ENCODE measurements at places on chromosomes 1 and 21.

GRCh38 chr1:171881442-171881841 lies 40.1 kb downstream of the DNM3 start:
- no peak for DNase-seq

DNA sequence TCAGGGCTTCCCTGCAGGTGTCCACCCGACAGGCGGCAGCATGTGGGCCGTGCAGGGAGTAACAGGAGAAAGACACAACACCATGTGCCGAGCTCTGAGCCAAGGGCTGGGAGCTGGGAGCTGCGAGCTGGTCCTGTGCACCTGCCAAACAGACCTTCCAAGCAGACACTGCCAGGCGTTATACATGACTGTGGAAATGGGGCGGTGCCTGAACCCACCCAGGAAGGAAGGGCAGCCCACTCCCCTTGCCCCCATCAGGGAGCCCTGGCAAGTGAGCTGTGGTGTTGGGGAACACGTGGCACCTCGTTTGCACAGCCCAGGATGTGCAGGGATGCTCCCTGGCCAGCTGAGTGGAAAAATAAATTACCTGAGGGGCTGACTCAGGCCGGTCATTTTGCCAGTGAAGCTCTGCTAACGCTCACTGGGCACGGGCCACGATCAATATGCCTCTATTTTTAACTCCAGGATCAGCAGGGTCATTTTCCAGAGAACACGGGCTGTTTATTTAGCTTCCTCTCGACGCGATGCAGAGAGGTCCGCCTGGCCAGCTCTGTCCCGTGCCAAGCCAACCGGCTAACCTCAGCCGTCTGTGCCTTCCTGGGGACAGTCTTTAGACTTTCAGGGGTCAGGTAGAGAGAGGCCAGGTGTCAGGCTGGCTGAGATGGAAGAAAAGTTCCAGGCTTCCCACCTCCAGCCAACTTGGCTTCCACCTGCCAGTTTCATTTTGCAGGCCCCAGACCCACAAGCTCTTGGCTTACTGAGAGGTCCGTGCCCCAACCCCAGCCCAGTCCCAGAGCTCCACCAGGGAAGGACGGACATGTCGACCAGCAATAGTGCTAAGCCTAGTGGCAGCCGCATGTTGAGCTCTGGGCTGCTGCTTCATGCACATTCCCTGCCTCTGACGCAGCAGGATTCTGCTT lies 196.7 kb upstream of the VAMP3 start:
- DNase-seq, result no peak

GRCh38 chr21:44074315-44074958 lies 32.8 kb upstream of the PWP2 start:
- no peak for DNase-seq

DNA sequence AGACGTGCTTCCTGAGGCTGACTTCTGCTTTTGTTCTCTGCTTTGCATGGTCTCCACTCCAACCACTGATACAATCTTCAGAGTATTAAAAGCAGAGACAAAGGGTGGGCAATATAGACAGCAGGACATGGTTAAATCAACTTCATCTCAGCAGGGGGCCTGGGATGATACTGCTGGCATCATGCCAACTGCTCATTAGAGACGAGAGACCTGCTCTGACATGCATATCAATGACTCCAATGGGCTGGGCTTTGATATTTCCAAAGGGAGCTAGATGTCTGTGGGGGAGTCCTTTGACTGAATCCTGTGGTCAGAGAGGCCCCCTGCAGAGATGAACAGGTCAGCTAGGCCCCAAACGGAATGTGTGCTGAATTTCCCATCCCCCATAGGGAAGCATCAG lies 106.6 kb downstream of the ACTL8 start:
- no peak for DNase-seq

- DNase-seq, result no peak
Measured at GRCh38 chr21:40678681-40679284, 168.2 kb downstream of the DSCAM start.

GRCh38 chr1:40784141-40784770 lies 669 bp downstream of the KCNQ4 start:
- no peak for DNase-seq

DNA sequence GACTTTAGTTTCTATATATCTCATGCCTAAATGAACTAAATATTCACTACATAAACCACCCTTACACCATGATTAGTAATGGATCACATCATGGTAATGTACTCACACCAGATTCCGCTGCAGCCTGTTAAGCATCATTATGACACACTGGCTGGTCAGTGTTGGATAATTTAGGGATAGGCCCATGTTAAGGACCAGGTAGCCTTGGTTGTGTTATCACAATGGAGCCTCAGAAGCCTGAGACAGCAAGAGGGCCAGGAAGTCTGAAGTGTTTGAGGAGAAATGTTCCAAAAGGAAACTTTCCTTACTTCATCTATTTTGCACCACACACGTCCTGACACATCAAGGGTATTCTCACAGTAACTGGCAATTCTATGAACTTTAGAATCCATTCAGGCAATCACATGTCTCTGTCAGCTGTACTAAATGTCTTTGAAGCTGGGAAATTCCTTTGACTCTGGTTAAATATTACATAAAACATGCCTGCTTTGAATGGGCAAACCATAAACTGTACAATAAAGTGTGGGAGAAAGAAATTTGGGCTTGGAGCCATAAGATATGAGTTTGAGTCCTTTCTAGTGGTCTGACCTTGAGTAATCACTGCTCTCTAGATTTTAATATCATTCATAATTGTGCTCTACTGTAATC lies 105.3 kb upstream of the DPT start:
- no peak for DNase-seq

DNA sequence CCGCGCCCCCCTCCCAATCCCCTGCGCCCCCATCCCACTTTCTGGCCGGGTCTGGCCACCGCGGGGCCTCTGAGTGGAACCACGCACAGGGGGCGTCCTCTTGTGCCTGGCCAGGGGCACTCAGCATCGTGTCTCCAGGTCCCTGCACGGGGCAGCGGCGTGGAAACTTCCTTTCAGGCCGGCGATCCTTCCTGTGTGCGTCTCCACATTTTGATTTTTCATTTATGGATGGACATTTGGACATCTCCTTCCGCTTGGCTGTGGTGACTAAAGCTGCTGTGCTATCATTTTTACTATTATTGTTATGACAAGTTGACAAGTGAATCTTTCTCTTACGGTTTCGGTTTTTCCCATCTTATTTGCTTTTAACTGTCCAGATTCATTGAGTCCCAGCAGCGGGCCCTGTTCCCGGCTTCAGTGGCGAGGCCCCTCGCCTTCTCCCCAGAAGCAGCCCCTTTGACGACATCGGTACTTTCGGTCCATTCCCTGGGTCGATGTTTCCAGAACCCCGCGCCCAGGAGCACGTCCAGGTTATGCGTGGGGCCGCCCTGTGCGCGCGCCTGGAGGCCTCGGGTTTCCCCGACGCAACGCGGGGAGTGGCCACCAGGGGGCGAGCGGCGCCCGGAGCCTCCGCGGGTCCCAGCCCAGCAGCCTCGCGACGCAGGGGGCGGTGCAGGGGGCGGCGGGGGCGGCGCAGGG lies 12.4 kb upstream of the SLC19A1 start:
- DNase-seq, result peak; percentile 86

- no peak for DNase-seq
Measured at GRCh38 chr1:214943054-214943453, 139.5 kb upstream of the KCNK2 start.

DNA sequence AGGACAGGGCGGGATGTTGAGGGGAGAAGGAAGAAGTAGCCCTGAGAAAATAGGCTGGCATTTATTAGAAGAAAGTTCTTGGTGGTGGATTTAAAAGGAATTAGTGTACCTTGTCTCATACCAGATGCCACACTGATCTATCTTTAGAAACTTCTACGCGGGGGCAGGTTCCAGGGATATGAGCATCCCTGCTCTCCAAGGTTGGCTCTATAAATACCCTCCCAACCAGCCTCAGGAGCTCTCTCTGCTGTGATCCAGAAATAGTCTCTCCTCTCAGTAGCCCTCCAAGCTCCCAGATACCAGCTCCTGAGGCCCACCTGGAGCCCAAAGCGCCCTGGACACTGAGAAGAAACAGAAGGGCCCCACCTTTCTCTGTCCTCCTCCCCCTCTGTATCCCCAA lies 128.3 kb upstream of the TNR start:
- no peak for DNase-seq

- no peak for DNase-seq
Measured at GRCh38 chr1:198598796-198599321, 40.0 kb upstream of the PTPRC start.

DNA sequence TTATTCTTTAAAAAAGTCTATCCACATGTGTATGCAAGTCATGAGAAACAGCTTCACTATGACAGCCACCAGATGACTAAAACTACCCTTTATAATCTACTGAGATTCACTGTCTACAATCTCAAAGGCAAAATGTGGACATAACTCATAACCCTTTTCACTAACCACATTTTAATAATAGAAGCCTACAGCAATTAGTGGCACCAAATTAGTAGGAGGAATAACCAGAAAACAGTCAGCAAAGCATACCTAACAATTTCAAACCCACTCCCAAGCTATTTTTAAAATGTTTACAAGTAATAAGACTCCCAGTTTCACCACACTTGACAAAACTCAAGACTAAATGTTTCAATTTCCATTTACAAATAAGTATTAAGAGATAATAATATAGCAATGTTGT lies 442.9 kb downstream of the PTPRC start:
- DNase-seq, result no peak

DNA sequence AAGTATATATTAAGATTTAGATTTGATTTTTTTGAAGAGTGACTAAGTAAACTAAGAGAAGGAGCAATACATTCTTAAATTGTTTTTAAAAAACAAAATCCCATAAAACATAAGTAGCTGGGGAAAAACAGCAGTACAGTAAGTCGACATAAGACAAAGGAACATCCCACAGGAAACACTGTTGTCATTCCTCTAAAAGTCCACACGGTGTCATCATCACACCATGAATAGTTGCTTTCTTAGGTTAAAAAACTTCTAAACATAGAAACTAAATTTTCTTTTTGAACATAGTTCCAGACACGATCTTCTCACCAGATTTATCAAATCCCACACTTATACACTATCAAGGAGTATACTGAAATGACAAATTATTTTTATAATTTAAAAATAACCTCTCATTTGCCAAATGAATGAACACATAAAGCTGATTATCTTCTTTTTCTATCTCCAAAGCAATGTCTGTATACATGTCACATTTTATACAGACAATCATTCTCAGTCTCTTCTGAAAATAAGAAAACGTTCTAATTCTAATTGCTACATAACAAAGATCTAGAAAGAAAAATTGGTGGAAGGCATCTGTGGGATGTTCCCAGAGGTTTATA lies 15.8 kb downstream of the ODF2L start:
- no peak for DNase-seq

DNA sequence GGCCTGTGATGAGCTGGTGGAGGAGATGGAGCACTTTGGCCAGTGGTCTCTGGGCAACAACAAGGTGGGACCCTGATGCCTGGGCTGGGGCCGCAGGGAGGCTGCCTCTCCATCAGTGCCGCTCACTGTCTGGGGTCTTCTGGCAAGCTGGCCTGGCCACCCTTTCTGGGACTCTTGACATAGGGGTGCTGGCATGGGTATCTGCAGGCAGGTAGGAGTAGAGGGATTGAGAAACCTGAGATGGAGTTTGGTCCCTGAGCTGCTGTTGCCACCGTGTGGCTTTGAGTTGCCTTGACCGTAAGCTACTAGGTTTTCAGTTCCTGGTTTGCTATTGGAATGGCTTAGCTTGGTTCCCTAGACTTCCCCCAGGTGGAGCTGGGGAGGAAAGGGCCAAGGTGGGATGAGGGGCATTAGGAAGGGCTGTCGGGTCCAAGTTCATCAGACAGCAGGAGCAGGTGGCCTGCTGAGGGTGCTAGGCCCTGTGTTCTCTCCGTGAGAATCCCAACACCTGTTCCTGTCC lies 13.2 kb upstream of the MFN2 start:
- no peak for DNase-seq

GRCh38 chr1:68620571-68620970 lies 123.7 kb upstream of the DEPDC1 start:
- DNase-seq, result no peak

DNA sequence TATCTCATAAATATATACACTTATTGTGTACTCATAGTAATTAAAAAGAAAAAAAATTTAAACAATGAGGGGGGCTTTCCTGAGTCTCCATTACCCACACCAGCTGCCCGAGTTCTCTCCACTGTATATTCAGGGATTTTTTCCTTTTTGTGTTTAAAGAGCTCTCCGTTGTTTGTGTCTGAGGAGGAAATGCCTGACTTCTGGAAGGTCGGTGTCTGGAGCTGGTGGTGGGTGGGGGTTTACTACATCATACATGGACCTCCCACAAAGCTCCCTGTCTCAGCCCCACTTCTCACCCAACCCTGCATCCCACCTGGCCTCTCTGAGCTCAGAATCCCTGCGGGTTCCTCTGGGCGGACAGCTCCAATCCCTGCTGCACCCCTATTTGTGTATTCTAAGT lies 64.1 kb upstream of the ETV3 start:
- DNase-seq, result no peak

- no peak for DNase-seq
Measured at GRCh38 chr1:195336812-195337211, 1271.4 kb downstream of the KCNT2 start.

DNA sequence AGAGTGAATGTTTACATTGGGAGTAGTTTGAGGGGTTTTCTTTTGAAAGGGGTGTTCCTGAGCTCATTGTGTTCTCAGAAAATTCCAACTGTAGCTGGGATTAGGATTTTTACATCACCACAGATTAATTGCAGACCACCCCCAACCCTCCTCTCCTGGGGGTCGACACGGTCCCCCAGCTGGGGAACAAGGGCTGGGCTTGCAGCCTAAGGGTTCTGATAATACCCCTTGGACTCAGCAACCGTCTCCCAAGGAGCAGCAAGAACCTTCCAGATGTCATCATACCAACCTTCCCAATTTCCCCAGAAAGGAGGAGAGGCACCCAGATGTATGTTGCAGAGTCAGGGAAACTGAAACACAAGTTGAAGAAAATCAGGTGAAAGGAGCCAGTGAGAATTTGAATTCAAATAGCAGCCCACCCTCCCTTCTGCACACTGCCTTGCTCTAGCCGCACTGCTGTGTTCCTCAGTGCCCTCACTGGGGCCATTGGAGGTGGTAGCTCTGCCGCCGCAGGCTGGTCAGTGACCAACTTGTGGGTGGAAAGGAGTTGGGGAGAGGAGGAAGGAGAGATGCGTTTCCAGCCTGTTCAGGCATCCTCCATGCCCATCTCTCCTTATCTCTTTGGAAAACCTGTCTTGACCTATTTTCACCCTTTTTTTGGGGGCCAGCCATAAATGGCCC lies 14.7 kb upstream of the IGFN1 start:
- no peak for DNase-seq

DNA sequence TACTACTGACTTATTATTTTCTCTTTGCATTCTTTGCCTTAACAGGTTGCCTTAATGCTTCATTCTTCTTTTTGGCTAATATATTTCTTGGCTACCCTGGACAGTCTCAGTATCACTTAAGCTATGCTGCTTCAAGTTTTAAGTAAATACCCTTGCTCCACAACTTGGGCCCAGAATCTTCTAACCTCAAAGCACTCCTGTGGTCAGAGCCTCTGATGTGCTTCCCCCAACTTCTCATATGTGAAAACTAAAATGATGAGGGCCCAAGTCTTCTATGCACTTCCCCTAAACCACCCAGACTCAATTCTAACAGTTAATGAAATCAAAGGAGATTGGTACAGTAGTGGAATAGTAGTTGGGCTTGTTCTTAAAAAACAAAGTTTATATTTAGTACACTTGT lies 314.1 kb downstream of the PLPP3 start:
- no peak for DNase-seq
